SK-N-DZ (cell line): ENCODE measurements at places on chromosomes 1 and 21.

DNA sequence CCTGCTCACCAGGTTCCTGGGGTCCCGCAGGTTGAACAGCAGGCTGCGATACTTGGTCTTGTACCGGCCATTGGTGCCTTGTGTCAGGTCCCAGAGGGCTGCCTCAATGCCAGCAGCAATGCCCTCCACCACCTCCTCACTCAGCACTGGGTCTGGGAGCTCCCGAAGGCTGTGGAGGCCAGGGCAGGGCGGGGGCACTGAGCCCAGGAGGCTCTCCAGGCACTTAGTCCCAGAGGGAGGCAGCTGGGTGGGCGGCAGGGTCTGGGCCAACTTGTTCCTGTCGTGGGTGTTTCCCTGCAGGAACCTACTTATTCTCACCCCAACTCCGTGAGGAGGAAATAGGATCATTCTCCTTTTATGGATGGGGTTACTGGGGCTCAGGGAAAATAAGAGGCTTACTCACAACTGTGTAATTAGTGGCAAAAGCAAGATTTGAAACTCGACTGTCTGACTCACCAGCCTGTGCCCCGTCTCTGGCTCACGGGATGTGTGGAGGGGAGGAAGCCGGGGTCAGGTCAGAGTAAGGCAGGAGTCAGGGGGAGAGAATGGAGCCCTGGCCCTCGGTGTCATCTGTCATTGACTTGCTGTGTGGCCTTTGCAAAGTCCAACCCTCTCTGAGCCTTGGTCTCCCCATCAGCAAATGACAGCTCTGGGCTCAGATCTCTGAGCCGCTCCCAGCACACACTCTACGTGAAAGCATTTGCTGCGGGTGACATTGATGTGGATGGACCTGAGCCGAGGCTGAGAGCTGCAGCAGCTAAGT lies 17.2 kb downstream of the SPOCD1 start:
- DNase-seq = no peak

DNA sequence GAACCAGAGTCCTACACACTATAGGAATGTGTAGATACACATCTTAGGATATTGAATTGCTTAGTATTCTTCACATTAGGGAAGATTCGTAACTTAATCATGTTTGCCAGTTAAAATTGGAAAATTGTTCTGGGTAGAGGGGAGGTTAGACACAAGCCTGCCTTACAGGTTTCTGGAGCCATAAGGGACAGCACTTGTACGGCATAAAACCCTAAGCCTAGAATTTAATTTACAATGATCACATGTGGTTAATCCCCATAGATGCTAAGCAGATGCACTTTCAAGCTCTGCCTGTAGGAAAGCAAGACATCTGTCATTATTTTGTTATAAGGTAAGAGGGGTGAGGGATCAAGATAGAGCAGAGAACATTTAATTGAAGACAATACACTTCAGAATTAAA lies 820.7 kb downstream of the NCAM2 start:
- DNase-seq = peak; percentile 98

- DNase-seq = no peak
Measured at GRCh38 chr1:17192394-17193221, 12.3 kb upstream of the PADI1 start.

DNA sequence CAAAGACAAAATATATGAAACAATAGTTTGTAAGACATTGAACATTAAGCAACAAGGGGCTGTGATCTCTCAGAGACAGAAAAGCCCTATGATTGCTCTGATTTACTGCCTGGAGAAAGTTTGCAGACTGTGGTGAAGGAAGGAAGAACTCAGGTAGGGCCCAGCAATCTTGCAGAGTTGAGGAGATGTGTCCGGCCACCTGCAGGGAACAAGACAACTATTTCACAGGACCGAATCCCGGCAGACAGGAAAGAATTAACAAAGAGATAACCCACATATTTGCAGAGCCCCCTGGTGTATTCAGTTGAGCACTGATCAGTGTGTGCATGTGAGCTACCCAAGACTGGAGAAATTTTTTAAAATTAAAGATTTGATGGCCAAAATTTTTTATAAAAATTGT lies 58.3 kb upstream of the FMN2 start:
- no peak for DNase-seq

GRCh38 chr1:3564921-3565831 lies 46.1 kb downstream of the MEGF6 start:
- peak; percentile 11 for DNase-seq

DNA sequence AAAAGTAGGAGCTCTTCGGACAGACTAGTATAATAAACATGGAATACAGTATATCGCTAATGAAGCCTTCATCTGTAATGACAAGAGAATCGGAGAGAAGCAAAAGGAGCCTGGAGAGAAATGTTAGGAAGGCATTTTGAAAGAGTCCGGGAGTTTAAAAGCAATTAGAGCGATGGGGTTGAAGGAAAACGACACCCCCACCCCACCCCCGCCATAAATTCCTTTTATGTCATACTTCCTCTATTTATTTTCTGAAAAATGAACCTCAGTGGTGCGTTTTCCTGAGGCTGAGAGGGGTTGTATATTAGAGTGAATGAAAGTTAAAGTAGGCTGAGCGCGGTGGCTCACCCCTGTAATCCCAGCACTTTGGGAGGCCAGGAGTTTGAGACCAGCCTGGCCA lies 635 bp upstream of the APH1A start:
- no peak for DNase-seq

DNA sequence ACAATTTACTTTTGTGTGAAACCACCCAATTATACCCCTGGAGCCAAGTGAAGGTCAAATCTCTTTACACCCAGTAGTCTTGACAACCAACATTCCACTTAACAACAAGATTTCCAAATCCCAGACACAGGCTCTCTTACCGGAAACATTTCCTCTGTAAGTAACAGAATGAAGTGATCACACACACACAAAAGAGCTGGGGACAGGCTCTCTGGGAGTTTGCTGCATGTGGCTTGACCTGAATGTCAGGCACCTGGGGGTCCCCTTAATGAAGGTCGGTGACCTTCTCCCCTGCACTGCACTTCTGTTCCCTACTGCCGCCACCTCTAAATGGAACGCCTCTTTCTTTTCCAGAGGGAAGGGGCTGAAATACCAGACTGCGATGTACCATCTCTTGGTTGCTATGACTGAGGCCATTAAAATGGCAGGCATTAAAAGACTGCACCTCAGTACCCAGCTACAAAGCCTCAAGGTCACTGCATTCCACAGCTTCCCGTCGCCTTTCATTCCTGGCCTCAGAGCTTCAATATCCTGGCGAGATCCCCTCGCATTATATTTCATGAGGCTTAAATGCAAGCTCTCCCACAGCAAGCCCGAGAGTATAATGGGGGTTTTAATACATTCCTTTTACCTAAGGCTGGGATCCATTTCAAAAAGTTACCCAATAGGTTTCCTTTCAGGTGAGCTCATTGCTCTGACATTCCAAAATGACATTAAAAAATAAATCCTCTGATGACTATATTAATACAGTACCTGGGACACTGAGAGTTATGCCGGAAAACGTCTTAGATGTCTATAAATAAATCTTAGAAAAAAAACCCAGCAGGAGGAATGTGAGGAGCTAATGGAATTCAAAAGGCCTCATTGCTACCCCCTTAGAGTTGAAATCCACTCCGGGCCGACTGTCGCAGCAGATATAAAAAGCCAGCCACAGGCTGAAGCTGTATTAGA lies 90.9 kb upstream of the DIRAS3 start:
- no peak for DNase-seq

GRCh38 chr21:42570841-42571387 lies 57.3 kb downstream of the SLC37A1 start:
- peak; percentile 51 for DNase-seq

DNA sequence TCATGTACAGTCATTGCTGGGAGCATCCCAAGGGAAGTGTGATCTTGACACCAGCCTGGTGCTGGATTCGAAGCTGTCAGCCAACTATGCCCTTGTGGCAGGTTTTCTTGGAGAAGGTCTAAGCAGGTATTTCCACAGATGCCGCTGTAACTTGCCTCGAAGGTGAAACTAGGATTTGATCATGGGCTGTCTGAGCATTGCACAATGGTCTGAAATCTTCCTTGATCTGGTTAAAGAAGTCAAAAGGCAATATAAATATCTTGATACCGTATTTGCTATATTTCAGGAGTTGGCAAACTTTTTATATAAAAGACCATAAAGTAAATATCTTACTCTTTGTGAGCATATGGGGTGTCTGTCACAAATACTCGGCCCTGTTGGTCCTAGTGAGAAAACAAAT lies 206.8 kb downstream of the LYPLAL1 start:
- no peak for DNase-seq

- DNase-seq = no peak
Measured at GRCh38 chr21:29195981-29196669, 65.7 kb downstream of the MAP3K7CL start.

- no peak for DNase-seq
Measured at GRCh38 chr1:47184090-47184821, 5.6 kb downstream of the PDZK1IP1 start.

DNA sequence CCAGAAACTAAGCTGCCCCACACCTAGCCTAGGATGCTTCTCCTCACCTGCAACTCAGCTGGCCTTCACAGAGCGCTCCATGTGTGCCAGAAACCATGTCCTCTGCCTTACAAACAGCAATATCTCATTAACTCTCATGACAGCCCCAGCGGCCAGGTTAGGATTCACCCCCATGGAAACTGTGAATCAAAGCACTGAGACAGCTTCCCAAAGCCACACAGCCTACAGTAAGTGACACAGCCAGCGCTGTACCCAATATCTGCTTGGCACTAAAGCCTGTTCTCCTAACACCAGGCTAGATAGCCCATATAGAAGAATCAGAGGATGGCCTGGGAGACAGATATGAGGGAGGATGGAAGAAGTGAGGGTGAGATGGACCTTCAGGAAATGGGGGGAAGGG lies 13.5 kb downstream of the KCNN3 start:
- DNase-seq = no peak

GRCh38 chr1:213357403-213357802 lies 306.4 kb downstream of the RPS6KC1 start:
- no peak for DNase-seq

GRCh38 chr1:181514298-181515290 lies 31.3 kb downstream of the CACNA1E start:
- DNase-seq = no peak

- DNase-seq = no peak
Measured at GRCh38 chr21:38048167-38048566, 131.9 kb upstream of the KCNJ6 start.

- no peak for DNase-seq
Measured at GRCh38 chr1:204756811-204757210, 71.3 kb upstream of the LRRN2 start.

DNA sequence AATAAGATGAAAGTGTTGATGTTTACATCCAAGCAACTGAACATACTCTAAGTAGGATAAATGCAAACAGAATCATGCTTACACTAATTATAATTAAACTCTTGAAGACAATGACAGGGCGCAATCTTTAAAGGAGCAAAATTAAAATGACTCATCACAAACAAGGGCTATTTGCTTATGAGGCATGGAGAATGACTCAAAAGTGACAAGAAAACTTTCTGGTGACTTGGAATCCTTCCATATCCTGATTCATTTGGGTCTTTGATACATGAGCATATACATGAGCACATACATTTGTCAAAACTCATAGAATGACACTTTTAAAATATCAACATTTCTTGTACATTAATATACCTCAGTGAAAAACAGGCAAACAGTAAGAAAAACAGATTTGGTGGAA lies 1632.3 kb downstream of the KCNT2 start:
- no peak for DNase-seq

- DNase-seq = no peak
Measured at GRCh38 chr1:59367301-59368007, 70.6 kb downstream of the FGGY start.

DNA sequence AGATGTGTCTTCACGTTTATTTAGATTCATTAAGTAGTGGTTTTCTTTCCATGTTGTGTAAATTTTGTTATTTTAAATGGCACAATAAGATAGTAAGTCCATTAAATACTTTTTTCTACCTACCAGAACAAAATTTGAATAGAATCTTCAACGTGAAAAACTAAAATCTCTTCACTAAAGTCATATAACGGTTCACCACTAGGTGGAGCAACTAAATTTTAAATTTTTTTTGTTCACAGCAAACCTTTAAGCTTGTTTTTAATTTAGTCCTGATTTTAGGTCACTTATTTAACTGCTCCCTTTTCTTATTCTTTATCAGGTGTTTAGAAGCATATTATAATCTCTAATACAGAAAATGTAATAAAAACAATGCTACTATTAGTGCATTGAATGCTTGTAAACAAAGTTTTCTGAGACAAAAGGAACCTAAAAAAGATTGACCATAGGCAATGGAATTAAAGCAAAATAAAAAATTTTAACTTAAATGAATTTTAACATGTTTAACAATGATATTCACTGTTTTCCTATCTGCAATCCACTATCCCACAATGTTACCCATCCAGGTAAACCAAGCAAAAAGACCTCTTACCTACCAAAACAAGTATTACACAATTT lies 28.3 kb upstream of the PKN2 start:
- peak; percentile 8 for DNase-seq

DNA sequence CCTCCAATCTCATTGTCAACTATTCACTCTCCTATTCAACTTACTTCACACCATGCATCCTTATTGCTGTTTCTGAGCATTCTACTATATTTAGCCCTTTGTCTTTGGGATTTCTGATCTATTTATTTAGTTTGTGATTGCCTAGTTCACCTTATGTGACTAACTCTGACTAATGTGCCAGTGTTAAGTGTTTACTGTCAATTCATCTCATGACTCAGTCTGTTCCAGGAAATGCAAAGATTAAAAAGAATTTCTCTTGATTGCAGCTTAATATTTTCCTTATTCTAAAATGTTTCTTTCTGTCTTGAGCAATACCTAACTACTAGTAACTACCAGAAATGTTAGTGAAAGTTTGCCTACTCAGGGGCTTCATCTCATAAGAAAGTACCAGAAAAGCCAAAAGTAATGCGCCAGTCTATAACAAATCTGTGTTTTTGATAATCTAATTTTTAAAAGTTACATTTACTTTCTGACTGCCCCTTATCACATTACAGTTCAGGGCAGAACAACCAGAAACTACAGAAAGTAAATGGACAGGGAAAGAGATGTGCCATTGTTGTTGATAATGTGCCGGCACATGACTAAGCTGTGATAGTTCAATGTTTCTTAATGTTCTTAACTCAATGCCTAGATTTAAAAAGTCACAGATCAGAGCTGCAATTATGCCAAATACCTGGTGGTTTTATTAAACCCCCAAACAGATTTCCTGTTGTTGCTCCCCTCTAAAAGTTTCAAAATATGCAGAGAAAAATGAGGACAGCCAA lies 556.5 kb downstream of the PTBP2 start:
- no peak for DNase-seq

GRCh38 chr1:155173478-155174323 lies at the start of gene TRIM46:
Gene TRIM46 (plus strand): TSS chr1:155173849. CDS start chr1:155173967, 118 bp downstream.
- peak; percentile 74 for DNase-seq
